ENCODE measurements at places on chromosomes 11 and 22.
A peak's percentile ranks its signal among the peaks of the same experiment; 100 is the strongest.

GRCh38 chr11:20501252-20501651, 98.2 kb upstream of the SLC6A5 start:
- DNase-seq = no peak

DNA sequence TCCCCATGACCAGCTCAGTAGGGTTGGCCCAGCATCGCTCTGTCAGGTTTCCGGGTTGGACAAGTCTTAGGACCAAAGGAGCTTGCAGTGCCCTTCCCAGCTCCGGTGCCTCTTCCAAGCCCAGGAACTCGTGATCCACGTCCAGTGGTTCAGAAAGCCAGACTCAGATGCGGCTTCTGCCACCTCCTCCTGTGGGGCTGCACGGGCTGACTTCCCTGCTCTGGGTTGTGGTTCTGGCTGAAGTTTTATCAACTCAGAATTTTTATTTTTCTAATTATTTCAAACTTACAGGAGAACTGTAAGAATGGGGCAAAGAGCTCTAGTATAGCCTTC, 85.0 kb downstream of the BCR start:
- no peak for DNase-seq

DNA sequence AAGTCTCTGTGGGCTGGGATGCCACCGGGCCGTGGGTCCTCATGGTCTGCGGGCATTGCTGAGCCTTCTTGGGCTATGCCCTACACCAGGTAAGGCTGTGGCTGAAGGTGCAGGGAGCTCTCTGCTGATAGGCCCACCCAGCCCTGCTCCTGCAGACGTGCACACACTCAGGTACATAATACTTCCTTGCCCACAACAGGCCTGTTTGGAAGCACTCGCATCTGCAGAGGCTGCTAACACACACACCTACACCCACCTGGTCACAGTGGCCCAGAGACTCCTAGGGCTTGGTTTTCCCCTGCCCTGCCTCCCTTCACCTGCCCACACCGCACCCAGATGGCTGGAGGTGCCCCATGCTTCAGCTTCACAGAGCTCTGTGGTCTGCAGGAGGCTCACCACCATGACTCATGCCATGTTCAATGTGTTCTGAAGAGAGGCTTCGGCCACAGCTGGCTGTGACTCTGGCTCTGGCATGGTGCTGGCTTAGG, 72.8 kb upstream of the KCNQ1OT1 start:
- no peak for DNase-seq

- DNase-seq = no peak
These were observed 530 bp downstream of the USP35 start for GRCh38 chr11:78189174-78189724.

DNA sequence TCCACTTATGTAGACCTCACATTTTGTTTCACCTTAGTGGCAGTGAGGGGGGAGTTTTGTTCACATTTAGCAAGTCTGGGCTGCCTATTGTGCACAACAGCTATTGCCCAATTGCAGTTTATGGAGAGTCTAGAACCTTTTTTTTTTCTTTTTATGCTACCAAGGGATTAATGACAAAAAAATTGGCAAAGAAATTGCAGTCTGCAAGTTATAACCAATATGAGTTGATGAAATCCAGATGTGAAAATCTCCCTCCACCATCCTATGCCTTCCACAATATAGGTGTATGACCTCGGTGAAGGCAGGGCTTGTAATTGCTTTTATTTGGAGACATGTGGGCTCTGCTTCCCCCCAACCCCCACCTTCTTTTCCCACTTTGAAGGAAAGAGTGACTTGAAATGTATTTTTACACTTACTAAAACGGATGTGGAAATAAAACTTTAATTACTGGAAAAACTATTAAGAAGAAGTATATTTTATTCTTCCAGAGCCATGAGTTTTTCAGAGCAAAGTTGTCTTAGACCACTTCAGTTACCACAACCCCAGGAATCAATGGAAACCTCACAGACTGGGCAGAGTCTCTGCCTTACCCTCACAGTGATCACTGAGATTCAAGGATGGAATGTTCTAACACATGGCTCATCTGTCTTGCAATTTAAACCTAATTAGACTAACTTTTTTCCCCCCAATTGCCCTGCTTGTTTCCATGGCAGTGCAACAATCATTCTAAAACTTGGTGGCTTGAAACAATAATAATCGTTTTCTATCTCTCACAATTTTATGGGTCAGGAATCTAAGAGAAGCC, 120.8 kb upstream of the SLC5A12 start:
- DNase-seq = no peak

GRCh38 chr22:46501701-46502100, 35.7 kb downstream of the CELSR1 start:
- no peak for DNase-seq

DNA sequence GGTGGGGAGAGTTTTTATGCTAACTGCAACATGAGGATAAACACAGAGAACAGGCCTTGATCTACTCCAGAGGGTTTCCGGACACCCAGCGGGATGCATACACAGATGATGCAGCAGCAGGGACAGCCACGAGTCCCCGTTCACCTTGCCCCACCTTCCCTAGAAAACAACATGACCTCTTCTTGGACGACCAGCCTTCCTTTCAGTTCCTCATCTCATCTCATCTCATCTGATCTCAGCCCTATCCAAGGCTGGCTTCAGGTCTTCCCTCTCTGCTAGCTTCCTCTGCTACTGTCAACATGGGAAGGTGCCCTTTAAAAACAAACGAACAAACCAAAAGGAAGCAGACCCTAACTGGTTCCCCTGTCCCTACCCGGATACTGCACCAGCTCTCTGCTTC, 1356.2 kb downstream of the TBC1D22A start:
- no peak for DNase-seq

DNA sequence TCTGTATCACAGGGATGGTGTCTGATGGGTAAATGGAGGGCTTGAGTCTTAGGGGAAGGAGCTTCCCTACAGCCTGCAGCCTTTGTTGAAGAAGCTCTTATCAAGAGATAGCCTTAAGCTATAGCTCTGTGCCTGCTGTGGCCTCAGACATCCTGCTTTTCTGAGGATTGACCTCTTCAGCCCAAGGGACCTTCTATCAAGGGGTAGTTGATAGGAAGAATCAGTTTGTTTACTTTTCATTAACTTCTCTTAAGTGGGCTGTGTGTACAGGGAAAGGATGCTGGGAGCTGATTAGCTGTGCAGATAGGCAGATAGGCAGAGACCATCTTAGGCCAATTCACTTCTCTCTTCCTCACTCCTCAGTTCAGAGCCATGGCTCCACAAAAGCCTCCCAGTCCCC, 151.8 kb upstream of the CADM1 start:
- DNase-seq = no peak

DNA sequence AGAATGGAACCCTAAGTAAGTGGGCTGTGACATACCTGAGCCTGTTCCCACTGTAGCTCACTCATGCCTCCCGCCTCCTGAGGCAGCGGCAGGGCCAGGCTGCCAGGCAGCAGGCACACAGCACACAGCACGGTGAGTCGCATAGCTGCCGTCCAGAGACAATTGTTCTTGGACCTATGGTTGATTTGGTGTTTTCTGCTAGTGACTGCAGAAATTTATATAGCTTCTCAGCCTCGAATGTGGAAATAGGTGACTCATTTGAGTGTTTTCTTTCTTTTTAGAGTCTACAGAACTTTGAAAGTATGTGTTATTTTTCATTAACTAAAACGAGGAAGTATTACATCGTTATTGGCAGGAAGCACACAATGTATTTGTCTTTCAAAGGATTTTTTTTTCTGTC, at the start of gene MMP7:
MMP7 (minus strand) TSS at position 190 of the 400 bp plus-strand sequence; CDS start at position 143, 47 bp downstream.
- no peak for DNase-seq

GRCh38 chr11:73198677-73199076, 19.4 kb upstream of the P2RY2 start:
- no peak for DNase-seq

- DNase-seq = no peak
These were observed 531 bp downstream of the DAGLA start for GRCh38 chr11:61680622-61681221.

GRCh38 chr11:24760681-24761080, 263.8 kb downstream of the LUZP2 start:
- DNase-seq = no peak

- no peak for DNase-seq
These were observed 14.6 kb downstream of the UBASH3B start for GRCh38 chr11:122670131-122670530.

- no peak for DNase-seq
These were observed 4.3 kb downstream of the TOB2 start for GRCh38 chr22:41442240-41442792.

DNA sequence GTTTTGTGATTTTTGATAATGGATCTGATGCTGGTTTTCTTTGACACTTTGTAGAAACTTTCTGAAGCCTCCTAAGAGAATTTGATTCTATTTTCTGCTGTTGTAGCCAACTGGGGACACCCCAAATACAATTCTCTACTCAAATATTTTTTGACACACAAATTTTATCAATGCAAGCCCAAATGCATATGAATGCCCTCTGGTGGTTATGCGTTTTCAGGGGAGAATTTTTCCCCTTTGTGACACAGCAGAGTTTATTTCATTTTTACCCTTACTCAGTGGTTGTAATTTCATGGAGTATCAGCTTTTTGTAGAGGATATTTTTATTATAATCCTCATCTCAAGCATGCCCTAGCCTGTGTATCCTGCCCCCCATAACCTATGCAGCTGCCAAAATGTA, 44.7 kb upstream of the MTMR2 start:
- no peak for DNase-seq

- no peak for DNase-seq
These were observed 346 bp upstream of the ALG9 start for GRCh38 chr11:111871693-111872161.

GRCh38 chr11:115141231-115142114, 362.7 kb downstream of the CADM1 start:
- DNase-seq = no peak

GRCh38 chr11:115696563-115696962, 192.3 kb upstream of the CADM1 start:
- DNase-seq = no peak

DNA sequence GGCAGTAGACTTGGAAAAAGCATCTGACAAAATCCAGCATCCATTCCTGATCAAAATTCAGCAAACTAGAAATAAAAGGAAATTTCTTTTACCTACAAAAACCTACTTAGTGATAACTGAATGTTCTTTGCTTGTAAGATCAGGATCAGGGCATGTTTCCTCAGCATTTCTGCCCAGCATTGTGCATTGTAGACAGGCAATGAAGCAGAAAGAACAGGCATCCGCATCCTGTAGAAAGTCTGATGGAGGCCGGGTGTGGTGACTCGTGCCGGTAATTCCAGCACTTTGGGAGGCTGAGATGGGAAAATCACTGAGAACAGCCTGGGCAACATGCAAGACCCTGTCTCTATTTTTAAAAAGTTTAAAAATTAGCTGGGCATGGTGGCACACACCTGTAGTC, 32.5 kb upstream of the PANX2 start:
- no peak for DNase-seq

GRCh38 chr11:16337421-16338213, 18.7 kb downstream of the SOX6 start:
- DNase-seq = peak; percentile 22

DNA sequence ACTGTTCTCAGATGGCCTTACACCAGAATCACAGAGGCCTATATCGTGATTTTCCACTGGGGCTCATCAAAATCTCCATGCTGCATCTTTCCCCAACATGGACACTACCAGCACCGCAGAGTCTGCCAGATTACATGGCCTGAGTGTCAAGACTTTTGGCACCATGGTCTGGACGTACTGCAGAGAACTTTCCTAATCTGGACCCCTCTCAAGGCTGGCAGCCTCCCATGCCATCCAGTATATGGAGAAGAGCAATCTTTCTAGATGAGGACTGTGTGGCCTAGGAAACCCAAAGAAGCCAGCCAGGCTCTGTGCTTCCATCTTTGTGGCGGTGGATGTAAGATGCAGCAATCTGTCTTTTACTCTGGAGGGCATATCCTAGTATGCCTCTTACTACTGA, 139.2 kb downstream of the ADAMTS15 start:
- DNase-seq = no peak

Data from GF-D8 (cell line).